Hypothalamus (tissue), 51 donors: ENCODE measurements at places on chromosomes 6 and 20.
A peak's percentile ranks its signal among the peaks of the same experiment; 100 is the strongest.

- no peak for DNase-seq
Observed at GRCh38 chr20:4217349-4217841, 202.0 kb upstream of the RNF24 start.

DNA sequence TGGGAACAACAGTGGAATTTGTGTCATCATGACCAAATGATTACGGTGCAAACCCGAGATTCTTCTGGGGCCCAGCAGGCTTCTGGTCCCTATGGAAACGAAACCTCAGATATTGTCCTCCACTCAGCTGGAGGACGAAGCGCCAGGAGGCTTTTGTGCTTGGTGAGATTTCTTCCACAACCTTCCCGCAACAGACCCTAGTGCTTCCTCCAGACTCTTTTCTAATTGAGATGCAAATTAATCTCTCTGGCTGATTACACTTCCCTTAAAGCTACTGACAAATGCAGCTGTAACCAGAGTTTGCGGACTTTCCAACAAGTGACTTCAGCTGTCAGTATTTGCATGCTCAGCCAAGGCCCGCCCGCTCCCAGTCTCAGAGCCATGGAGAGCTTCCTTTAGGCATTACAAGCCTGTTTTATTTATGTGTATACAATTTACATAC lies 96.0 kb downstream of the INSM1 start:
- DNase-seq = peak; percentile 47

DNA sequence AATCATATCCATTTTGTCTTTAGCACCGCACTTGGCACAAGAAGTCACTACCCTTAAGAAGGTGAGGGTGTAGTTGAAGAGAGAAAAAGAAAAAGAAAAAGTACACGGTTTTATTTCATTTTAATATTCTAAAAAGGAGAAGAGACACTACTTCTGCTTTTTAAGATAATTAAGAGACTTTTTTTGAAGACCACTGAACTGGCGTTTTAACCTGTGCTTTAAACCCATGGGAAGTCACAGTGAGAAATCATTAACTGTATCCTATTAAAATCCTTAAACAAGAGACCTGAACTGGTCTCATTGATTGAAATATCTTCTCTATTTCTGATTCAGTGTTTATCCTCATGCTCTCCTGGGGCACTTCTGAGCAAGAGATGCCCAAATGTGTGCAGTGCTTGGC lies 243.5 kb downstream of the TMEM242 start:
- no peak for DNase-seq

DNA sequence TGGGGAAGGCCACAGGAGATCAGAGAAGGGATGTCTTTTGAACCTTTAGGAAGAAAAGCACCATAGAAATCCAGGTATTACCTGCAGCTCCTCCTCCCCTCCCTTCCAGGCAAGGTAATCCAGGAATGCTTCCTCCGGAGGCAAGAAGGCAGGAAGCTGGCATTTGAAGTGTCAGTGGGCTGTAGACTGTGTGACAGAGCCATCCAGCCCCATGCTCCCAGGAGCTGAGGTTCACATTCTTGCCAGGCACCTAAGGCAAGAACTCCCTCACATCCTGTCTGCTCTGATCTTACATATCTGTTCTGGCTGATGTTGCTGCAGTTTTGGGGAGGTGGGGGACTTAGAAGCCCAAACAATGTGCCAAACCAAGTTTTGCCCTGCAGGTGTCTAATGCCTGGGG lies 27.8 kb upstream of the SCUBE3 start:
- DNase-seq = no peak

- DNase-seq = no peak
Observed at GRCh38 chr20:4147319-4147718, 132.0 kb upstream of the RNF24 start.

DNA sequence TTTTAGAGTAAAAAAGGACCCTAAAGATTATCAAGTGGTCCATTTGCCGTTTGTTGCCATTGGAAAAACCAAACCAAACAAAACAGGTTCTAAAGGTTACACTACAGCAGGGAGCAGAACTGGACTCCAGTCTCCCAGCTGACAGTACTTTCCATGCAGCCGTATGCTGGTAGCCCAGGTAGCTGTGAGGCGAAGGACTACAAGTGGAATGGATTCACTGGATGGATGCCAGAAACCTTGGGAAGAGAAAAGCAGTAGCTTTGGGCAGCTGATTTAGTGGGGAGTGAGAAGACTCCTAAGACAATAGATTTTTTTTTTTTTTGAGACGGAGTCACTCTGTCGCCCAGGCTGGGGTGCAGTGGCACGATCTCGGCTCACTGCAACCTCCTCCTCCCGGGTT lies 88.3 kb downstream of the SASH1 start:
- no peak for DNase-seq

DNA sequence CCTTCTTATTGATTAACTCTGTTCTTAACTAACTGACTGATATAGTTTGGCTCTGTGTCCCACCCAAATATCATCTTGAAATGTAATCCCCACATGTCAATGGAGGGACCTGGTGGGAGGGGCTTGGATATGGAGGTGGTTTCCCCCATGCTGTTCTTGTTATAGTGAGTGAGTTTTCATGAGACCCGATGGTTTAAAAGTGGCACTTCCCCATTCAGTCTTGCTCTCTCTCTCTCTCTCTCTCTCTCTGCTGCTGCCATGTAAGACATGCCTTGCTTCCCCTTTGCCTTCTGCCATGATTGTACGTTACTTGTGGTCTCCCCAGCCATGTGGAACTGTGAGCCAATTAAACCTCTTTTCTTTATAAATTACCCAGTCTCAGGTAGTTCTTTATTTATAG lies 81.8 kb upstream of the SPACA1 start:
- DNase-seq = no peak

DNA sequence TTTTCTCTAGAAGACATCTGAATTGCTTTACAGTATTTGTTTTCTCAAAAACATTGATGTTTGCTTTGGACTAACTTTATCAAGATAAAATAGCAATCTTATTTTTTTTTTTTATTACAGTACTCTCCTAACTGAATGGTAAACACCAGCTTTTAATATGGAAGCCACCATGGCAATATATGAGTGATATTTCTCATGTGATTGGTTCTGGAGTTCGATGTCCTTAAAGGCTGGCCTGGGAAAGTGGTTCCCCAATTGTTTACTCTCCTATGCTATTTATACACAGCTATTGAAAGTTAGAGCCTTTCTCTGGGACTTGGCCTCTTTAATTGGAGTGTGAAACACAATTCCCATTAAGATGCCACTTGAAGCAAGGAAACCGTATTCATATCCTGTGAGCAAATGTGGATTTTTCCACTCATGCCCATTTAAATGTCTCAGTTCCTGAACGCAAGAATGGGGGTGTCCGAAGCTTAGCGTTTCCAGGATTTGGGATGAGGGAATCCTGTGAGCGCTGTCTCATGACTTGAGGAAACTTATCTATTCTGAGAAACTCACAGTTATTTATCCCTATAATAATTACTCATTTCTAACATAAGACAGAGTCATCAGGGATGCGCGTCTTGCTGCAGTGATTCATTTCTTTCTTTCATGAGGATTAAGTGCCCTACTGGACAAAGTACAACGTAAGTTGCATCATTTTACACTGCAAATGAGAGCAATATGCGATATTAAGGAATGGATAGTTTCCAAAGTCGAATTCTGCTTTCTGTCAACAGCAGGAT lies 143.3 kb upstream of the PREP start:
- DNase-seq = no peak

DNA sequence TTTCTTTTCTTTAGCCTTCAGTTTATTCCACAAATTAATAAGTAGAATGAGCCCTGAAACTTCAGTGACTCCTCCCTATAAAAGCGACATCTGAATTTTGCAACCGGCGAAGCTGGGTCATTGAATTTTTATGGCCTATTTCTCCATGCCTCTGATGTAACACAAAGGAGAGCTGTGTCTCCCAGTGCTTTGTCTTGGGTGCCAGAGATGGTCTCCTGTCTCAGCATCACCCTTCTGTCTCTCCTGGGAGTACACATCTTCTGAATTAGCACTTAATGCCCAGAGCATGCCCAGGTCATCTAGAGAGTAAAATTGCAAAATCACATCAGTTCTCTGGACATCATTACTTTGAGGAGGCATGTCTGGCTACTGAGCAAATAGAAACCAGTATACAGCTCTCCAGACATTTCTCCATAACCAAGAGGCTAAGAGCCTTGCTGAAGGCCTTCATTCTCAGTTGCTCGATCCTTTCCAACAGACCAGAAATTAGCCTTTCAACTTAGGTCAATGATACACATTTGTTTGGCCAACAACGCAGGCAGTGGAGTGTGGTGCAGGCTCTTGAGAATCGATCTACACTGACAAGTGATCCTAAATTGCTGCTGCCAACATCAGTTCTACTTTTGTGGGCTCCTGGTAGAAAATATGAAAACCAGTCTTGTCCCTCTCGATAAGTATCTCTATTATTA lies 176.0 kb upstream of the FOXQ1 start:
- no peak for DNase-seq

DNA sequence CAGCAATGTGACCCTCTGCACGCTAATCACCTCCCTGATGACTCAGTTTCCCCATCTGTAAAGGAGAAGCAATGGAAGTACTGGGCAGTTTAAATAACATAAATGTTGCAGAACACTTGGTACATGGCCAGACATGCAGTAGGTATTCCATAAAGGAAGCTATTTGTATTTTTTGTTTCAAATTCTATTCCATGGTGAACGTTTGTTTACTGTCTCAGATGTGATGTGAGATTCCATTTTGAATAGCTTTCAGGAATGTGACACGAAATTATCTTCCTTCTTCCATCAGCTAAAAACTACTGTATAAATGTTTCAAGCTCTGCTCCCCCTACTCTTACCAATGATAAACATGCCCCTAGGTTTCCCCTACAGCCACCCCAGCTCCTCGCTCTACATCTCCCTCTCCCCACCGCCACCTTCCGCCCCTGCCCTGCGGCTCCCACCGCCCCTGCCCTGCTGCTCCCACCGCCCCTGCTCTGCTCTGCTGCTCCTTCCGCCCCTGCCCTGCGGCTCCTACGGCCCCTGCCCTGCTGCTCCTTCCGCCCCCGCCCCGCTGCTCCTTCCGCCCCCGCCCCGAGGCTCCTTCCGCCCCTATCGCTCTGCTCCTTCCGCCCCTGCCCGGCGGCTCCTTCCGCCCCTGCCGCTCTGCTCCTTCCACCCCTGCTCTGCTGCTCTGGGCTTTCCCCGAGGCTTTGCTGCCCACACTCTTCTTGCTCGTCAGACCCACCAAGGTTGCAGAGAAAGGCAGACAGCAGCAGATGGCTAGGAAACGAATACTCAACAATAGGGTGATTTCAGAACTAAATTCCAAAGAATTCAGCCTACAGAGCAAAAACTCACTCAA lies 78.9 kb downstream of the THBS2 start:
- no peak for DNase-seq

GRCh38 chr6:101403216-101403945 lies 9.9 kb downstream of the GRIK2 start:
- no peak for DNase-seq

DNA sequence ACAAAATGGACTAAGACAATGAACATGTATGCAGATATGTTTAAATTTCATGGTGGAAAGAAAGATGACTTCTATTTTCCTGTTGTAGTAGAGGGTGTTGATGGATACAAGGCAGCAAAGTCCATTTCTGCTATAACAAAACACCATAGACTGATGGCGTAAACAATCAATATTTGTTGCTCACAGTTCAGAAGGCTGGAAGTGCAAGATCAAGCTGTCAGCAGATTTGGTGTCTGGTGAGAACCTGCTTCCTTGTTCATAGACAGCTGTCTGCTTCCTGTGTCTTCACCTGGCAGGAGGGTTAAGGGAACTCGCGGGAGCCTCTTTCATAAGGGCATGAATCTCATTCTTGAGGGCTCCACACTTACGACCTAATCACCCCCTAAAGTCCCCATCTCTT lies 83.0 kb upstream of the ELOVL5 start:
- DNase-seq = no peak

DNA sequence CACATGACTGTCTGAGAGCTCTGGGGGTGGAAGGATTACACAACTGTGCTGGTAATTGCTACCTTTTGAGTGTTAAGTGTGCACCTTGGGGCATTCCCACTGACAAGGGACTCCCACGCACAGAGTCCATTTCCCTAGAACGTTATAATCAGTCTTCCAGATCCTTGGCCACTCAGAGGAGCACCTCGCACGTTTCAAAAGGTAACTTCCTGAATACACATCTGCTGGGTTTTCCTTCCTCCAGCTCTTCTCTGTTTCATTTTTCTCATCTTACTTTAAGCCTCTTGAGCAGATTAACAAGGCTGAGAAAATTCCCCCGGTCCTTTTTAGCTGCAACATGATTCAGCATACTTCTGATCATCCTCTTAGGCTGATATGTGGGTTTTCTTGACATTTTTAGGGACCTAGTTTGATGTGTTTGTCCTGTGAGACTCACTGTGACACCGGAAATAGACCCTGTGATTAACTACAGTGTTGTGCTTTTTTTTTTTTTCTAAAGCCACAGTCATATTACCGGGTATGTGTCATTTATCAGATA lies 98.4 kb upstream of the DUSP22 start:
- no peak for DNase-seq
